ENCODE measurements at places on chromosomes 4 and X.

- no peak for DNase-seq
These were observed 72.7 kb upstream of the IL15 start for GRCh38 chr4:141563723-141564122.

GRCh38 chr4:27176400-27176799, 315.8 kb downstream of the STIM2 start:
- peak; percentile 62 for DNase-seq

DNA sequence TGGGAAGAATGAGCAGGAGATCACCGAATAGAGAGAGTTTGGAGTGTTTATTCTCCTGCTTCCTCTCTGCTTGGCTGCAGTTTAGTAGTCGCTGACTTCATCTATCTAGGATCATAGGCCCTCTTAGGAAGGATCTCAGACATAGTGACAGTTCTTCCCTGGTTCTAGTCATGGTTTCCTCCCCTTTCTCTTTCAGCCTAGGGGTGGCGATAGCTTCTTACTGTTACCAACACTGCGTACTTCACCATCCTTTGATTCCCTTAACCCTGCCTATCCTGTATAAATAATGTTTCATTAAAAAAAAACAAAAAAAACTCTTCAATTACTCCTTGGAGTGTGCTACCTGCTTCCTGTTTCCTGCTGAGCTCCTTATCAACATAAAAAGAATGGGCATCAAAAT, 103.8 kb downstream of the DDX53 start:
- DNase-seq: no peak

- DNase-seq: no peak
These were observed 100.8 kb downstream of the SPIN4 start for GRCh38 chrX:63250253-63250868.

- DNase-seq: no peak
These were observed 248.6 kb downstream of the PCDH18 start for GRCh38 chr4:137283737-137284136.

GRCh38 chr4:99655308-99656081, 2.1 kb downstream of the C4orf54 start:
- no peak for DNase-seq

- DNase-seq: peak; percentile 2
These were observed 29.8 kb downstream of the DCAF8L2 start for GRCh38 chrX:27619975-27620374.

- DNase-seq: no peak
These were observed 104.6 kb downstream of the PHEX start for GRCh38 chrX:22136711-22137110.

- no peak for DNase-seq
These were observed 224.3 kb downstream of the DCLK2 start for GRCh38 chr4:150302553-150302952.

DNA sequence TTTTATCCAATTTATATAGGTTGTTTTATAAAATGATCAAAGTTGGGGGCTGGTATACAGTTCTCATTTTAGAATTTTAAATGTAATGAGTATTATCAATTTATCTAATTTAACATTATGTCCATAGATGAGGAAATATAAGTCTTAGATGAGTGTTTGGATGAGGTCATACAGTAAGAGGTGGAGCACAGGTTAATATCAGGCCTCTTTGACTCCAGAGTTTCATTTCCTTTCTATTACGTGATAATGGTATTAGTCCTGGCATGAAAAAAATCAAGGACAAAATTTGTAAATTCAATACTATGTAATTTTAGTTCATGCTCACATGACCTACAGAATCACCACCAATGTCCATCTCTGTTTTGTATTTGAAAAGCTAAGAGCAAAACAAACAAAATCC, 269.8 kb downstream of the FSTL5 start:
- DNase-seq: no peak

DNA sequence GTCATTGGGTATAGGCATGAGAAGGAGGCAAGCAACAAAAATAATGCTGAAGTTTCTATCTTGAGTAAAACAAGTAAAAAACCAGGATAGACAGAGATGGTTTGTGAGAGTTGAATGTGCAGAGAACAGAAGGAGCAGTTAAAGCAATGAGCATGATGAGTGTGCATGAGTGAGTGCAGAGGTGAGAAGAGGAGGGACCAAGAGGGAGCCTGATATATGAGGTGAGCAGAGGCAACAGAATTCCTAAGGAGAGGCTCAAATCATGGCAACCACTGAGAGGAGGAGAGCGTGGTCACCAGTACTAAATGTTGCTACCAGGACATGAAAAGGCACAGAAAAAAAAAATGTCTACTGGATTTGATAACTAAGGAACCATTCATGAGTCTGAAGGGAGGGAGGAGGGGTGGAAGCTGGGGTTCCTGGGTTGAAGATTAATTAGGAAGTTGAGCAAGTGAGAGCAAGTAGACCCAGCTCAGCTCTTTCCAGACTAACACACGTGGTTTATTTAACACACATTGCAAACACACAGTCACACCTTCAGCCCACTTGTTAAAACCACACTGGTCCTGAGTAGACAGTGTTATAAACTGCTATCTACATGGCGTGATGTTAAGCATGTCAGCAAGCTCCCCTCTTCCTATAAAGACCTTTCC, 69.0 kb upstream of the IQCM start:
- DNase-seq: no peak

- DNase-seq: no peak
These were observed 8.7 kb upstream of the PPP3CA start for GRCh38 chr4:101355767-101356702.

GRCh38 chrX:104659005-104659744, 93.2 kb downstream of the IL1RAPL2 start:
- no peak for DNase-seq

- DNase-seq: peak; percentile 13
These were observed 5.9 kb downstream of the IRAK1 start for GRCh38 chrX:154013614-154014360.

- DNase-seq: no peak
These were observed 743.2 kb upstream of the GRIA3 start for GRCh38 chrX:122440832-122441231.

- DNase-seq: no peak
These were observed 365.2 kb downstream of the PRDM5 start for GRCh38 chr4:120557372-120557771.

- DNase-seq: no peak
These were observed 329.7 kb downstream of the GPAT3 start for GRCh38 chr4:83865417-83866150.

GRCh38 chr4:9861561-9861960, 80.1 kb downstream of the DRD5 start:
- no peak for DNase-seq

GRCh38 chrX:115690511-115691216, 129.7 kb downstream of the PLS3 start:
- peak; percentile 71 for DNase-seq

GRCh38 chrX:8484360-8484949, 19.8 kb downstream of the VCX3B start:
- DNase-seq: peak; percentile 40

DNA sequence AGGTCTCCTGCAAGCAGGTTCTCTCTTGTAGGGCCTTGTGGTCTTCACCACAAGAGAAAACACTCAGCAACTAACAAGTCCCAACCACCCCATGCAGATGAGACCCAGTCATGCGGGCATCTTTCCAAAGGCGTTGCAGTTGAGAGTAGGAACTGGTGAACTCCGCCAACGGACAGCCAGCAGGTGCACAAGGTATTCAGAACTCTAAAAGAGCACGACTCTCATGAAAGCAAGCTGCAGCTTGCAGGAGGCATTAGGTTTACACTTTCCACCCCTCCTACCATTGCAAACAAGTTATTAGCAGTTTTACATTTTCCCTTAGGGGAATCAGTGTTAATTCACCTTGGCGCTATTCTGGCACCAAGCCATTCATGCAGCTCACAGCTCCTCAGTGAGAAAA, 173.4 kb upstream of the KIT start:
- DNase-seq: peak; percentile 90

- DNase-seq: peak; percentile 12
These were observed 37.9 kb upstream of the NKAP start for GRCh38 chrX:119981286-119982070.

Measured in NCI-H510A treated with DMSO at 0.1 percent for 48 hours (cell line).